AG08395 (cell line): ENCODE measurements at places on chromosomes 3 and 15.

DNA sequence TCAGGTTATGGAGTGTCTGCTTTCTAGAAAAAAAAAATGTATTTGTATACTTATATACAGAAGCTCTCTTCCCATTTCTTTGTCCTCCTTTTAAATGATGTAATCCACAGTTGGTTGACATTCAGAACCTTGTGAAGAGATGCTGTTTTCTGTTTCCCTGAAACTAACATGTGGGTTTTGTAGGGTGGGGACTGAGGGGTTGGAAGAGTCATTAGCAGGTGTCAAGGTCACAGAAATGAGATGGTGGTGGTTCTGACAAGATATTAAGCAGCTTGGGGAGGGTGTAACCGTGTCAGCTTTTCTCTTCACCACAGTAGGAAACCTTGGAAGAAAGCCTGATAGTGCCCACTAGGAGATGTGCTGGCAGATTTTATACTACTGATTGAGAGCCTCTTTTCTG is 2.4 kb downstream of the RASA2 start:
- no peak for DNase-seq

DNA sequence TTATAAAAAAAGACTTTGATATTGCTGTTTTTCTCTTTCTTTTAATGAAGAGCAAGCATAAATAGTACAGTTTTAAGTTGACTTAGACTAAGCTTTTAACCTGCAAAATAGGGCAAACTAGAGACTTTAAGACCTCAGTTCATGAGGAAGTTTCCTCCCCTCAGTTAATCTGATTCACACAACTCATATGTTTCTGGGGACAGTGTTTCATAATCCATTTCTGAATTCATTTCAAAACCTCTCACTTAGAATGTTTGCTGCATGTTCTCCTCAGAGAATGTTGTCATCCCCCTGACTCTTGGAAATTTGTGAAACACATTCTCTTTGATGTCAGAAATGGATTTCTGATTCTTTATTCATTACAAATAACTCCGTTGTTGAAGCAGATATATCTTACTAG is 79.3 kb upstream of the SKOR1 start:
- peak; percentile 18 for DNase-seq

DNA sequence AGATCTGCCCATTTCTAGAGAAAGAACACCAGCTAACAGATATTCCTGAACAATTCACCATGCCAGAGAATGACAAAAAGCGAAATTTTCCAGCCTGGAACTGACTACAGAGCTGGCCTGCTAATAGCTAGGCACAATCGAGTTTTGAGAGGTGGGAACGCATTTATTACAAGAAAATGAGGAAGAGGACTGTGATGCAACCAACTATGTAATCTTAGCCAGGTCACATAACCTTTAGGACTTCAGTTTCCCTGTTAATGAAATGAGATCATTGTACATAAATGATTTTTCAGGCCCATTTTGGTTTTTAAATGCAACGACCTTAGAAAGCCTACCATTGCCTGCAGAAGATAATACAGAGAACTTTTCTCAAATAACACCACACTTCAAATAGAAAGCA is 72.1 kb upstream of the SETMAR start:
- DNase-seq: no peak

GRCh38 chr15:29457729-29458128 is 188.1 kb upstream of the NSMCE3 start:
- no peak for DNase-seq

- no peak for DNase-seq
Observed at GRCh38 chr3:197293605-197294237, 4.7 kb downstream of the DLG1 start.
